ENCODE measurements at places on chromosomes 1 and 21. TPM values are rescaled to one million over a fixed set of nuclear protein-coding genes. Genes with fewer than 3 reads are reported as not detected.

Gene CFAP74
- not detected for total RNA-seq

Gene A3GALT2
- 0.47 TPM for total RNA-seq

Gene GPR52
- total RNA-seq, result 2.5 TPM

Gene CLEC20A
- total RNA-seq, result not detected

Gene CCDC181
- not detected for total RNA-seq

Gene AMPD1
- total RNA-seq, result not detected

Gene BRINP3
- total RNA-seq, result not detected

Gene DISP3
- total RNA-seq, result 0.04 TPM

Gene ROR1
- not detected for total RNA-seq

Gene SYPL2
- total RNA-seq, result not detected

Gene TTC22
- total RNA-seq, result not detected

GRCh38 chr1:234533975-234534876 is 55.2 kb upstream of the TARBP1 start:
- no peaks in the 10 kb centered on the region for H3K4me1 ChIP-seq
- no peak overlapping the region for H3K27ac ChIP-seq
- H3K27me3 ChIP-seq, result no peaks in the 10 kb centered on the region
- DNase-seq, result no peak
- H3K36me3 ChIP-seq, result no peaks in the 10 kb centered on the region

GRCh38 chr1:10889650-10890353 is 93.4 kb upstream of the CASZ1 start:
- H3K4me1 ChIP-seq, result no peaks in the 10 kb centered on the region
- H3K4me3 ChIP-seq, result no peak overlapping the region
- H3K27ac ChIP-seq, result no peak overlapping the region
- no peaks in the 10 kb centered on the region for H3K36me3 ChIP-seq
- no peak for DNase-seq

DNA sequence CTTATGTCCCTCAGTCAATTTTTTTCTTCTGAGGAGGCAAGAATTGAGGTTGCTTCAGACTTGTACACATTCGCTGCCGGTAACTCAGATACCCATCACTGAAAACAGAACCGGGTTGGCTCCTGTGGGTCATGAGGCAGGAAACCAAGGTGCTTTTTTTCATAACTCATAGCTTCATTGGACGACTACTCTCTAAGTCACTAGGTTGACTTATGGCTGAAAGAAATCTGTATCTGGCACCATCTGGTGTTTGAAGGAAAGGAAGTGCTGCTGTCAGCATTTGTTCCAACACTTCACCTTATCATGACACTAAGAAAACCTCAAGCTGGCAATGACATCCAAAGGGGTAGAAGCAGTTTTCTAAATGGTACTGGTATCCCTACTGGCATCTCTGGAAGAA is 82.3 kb downstream of the TBX19 start:
- H3K4me1 ChIP-seq, result no peaks in the 10 kb centered on the region
- no peak overlapping the region for H3K27ac ChIP-seq
- H3K4me3 ChIP-seq, result no peak overlapping the region
- peak; percentile 44 for DNase-seq

GRCh38 chr21:17979763-17980162 is 160.6 kb upstream of the C21orf91 start:
- no peaks in the 10 kb centered on the region for H3K36me3 ChIP-seq
- no peak for DNase-seq
- H3K4me3 ChIP-seq, result no peak overlapping the region
- H3K27ac ChIP-seq, result no peak overlapping the region
- no peaks in the 10 kb centered on the region for H3K27me3 ChIP-seq

GRCh38 chr1:184941735-184942134 is 32.6 kb downstream of the NIBAN1 start:
- no peak overlapping the region for H3K4me3 ChIP-seq
- H3K36me3 ChIP-seq, result no peaks in the 10 kb centered on the region
- no peak for DNase-seq
- H3K4me1 ChIP-seq, result peaks cover 60% of the 10 kb centered on the region

DNA sequence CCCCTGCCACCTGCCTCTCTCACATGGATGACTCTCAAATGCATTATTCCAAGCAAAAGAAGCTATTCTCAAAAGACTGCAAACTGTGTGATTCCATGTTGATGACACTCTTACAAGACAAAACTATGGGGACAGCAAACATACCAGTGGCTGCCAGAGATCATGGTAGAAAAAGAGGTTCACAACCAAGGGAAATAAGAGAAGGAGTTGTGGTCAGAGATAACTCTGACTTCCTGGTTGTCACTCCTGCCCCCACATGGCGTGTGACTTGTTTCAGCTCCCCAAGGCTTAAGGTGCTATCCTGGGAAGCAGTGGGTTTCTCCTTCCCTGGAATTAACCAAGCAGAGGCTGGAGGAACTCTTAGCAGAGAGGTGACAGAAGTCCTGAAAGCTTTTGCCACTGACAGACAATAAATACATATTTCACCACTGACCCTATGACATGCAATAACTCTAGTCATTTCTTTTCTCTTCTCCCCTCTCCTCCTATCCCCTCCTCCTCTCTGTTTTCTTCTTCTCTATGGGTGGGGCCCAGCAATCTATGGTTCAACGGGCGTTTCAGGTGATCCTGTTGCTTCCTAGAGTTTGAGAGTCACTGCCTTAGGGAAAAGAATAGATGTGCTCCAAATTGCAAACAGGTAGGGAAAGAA is 185.1 kb downstream of the FCRL5 start:
- no peaks in the 10 kb centered on the region for H3K4me1 ChIP-seq
- no peak overlapping the region for H3K27ac ChIP-seq
- no peak for DNase-seq
- H3K4me3 ChIP-seq, result no peak overlapping the region

GRCh38 chr1:70164350-70164749 is 41.0 kb downstream of the LRRC40 start:
- H3K27me3 ChIP-seq, result no peaks in the 10 kb centered on the region
- no peak overlapping the region for H3K4me3 ChIP-seq
- H3K4me1 ChIP-seq, result peaks cover 16% of the 10 kb centered on the region
- no peak for DNase-seq

DNA sequence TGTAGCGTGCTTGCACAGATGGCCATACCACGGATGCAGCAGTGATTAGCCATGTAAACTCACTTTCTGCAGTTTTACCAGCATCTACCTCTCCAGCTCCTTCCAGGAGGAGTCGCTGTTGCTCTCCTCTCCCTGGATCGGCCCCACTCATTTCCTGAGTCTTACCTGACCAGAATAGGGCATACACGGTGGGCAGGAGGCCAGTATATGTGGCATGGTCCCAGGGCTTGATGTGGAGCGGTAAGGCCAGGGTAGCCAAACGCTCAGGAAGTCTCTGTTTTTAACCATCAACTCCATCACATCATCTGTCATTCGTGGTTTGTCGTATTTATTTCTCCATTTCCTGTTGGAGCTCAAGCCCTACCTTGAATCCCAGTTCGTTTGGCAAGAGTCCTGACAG is 163.4 kb upstream of the USP24 start:
- H3K4me3 ChIP-seq, result no peak overlapping the region
- no peaks in the 10 kb centered on the region for H3K4me1 ChIP-seq
- H3K36me3 ChIP-seq, result no peaks in the 10 kb centered on the region
- H3K27me3 ChIP-seq, result no peaks in the 10 kb centered on the region
- H3K27ac ChIP-seq, result no peak overlapping the region

DNA sequence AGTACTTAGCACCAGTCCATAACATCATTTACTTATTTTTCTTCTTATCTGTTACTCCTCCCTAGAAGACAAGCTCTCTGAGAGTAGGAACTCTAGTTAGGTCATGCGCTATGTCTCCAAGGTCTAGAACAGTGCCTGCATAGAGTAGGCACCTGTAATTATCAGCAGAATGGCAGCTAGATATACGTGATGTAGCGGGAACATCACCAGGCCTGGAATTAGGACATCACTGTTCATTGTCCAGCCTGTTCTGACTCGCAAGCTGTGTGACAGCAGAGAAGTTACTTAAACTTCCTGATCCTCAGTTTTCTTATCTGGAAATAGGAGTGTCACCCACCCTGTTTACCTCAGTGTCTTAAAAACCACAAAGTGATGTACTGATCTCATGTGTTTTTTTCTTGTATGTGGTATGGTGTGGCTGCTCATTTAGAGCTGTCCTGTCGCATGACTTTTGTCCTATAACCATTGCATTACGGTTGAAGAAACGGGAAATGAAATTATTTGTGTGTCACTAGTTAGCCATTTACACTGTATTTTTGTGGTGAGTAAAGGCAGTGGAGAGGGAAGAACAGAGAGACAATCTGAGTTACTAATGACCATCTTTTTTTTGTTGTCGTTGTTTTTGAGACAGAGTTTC is 37.1 kb upstream of the EXO1 start:
- no peaks in the 10 kb centered on the region for H3K27me3 ChIP-seq
- H3K4me3 ChIP-seq, result no peak overlapping the region
- H3K36me3 ChIP-seq, result no peaks in the 10 kb centered on the region
- H3K4me1 ChIP-seq, result no peaks in the 10 kb centered on the region
- H3K27ac ChIP-seq, result no peak overlapping the region

- H3K4me1 ChIP-seq, result peaks cover 18% of the 10 kb centered on the region
- no peaks in the 10 kb centered on the region for H3K36me3 ChIP-seq
- H3K27ac ChIP-seq, result no peak overlapping the region
- DNase-seq, result no peak
- no peaks in the 10 kb centered on the region for H3K27me3 ChIP-seq
Measured at GRCh38 chr21:42389449-42389835, 6.4 kb downstream of the TMPRSS3 start.

GRCh38 chr1:215282557-215282956 is 200.0 kb downstream of the KCNK2 start:
- no peak overlapping the region for H3K4me3 ChIP-seq
- no peaks in the 10 kb centered on the region for H3K36me3 ChIP-seq
- no peak overlapping the region for H3K27ac ChIP-seq
- no peaks in the 10 kb centered on the region for H3K4me1 ChIP-seq
- H3K27me3 ChIP-seq, result no peaks in the 10 kb centered on the region

DNA sequence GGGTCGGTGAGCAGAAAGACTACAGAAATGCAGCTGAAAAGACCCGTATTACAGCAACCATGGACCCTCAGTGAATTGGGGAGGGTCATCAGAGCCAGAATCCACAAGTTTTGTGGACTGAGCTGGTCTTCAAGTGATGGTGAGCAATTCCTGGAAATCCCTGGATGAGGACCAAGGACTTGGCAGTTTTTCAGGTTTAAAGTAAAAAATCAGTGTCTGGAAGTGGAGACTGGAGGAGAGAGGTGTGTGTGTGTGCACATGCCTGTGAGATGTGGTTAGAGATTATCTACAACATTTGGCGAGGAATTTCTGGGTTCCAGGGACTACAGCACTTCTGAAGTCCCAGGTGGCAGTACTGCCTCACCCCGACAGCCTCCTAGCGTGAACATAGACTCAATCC is 56.4 kb downstream of the KIRREL1 start:
- no peak overlapping the region for H3K4me3 ChIP-seq
- H3K36me3 ChIP-seq, result no peaks in the 10 kb centered on the region
- no peaks in the 10 kb centered on the region for H3K27me3 ChIP-seq

- H3K4me3 ChIP-seq, result no peak overlapping the region
- H3K36me3 ChIP-seq, result no peaks in the 10 kb centered on the region
- no peaks in the 10 kb centered on the region for H3K4me1 ChIP-seq
- H3K27me3 ChIP-seq, result no peaks in the 10 kb centered on the region
Measured at GRCh38 chr1:38662126-38662525, 197.4 kb downstream of the RRAGC start.

GRCh38 chr1:2292725-2293450 is 64.8 kb downstream of the SKI start:
- H3K36me3 ChIP-seq, result no peaks in the 10 kb centered on the region
- H3K4me1 ChIP-seq, result peaks cover 18% of the 10 kb centered on the region
- H3K4me3 ChIP-seq, result no peak overlapping the region
- H3K27me3 ChIP-seq, result no peaks in the 10 kb centered on the region
- H3K27ac ChIP-seq, result no peak overlapping the region

DNA sequence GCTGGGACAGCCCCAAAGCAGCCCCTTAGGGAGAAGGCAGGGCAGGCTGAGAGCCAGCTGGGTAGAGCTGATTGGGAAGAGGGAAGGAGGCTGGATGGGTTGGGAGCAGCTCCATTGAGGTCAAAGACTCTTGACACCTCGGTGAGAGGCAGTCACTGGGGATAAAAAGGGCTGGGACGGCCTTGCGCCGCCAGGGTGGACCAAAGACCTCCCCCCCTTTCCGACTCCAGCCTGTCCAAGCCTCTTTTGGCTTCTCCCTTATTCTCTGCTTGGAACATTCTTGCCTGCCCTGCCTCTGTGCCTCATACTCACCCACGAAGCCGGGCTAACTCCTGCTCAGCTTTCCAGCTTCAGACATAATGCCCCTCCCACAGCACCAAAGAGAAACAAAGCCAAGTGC is 51.1 kb downstream of the LRRC38 start:
- no peaks in the 10 kb centered on the region for H3K27me3 ChIP-seq
- H3K4me3 ChIP-seq, result no peak overlapping the region
- no peaks in the 10 kb centered on the region for H3K36me3 ChIP-seq
- DNase-seq, result no peak

GRCh38 chr1:64084451-64084850 is 119.0 kb upstream of the UBE2U start:
- no peak overlapping the region for H3K4me3 ChIP-seq
- DNase-seq, result no peak
- no peaks in the 10 kb centered on the region for H3K27me3 ChIP-seq
- no peaks in the 10 kb centered on the region for H3K36me3 ChIP-seq

- no peak for DNase-seq
- no peak overlapping the region for H3K4me3 ChIP-seq
- H3K27me3 ChIP-seq, result no peaks in the 10 kb centered on the region
- H3K4me1 ChIP-seq, result peaks cover 11% of the 10 kb centered on the region
- H3K27ac ChIP-seq, result no peak overlapping the region
Measured at GRCh38 chr1:182032251-182032650, 29.3 kb downstream of the ZNF648 start.

- DNase-seq, result no peak
- H3K4me1 ChIP-seq, result no peaks in the 10 kb centered on the region
- no peak overlapping the region for H3K27ac ChIP-seq
Measured at GRCh38 chr1:244087021-244087560, 36.0 kb downstream of the ZBTB18 start.

DNA sequence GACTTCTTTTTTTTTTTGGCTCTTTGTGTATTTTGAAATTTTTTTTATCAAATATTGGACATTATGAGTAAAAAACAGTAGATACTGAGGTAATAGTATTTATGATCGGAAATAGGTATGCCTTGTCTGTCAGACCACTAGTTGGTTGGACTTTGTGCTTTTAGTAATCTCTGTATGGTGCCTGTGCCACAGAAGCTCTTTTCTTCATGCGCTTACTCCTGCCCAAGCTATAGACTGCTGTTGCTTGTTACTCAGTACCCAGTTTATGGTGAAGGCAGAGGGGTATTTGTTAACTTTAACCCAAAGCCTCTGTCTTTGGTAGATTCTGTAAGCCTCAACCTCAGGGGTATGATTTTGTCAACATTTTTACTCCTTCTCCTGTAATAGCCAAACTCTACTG is 8.6 kb downstream of the SLC30A7 start:
- peaks cover 75% of the 10 kb centered on the region for H3K36me3 ChIP-seq
- peaks cover 4% of the 10 kb centered on the region for H3K4me1 ChIP-seq
- no peak overlapping the region for H3K4me3 ChIP-seq
- DNase-seq, result no peak
- no peak overlapping the region for H3K27ac ChIP-seq

- no peak overlapping the region for H3K27ac ChIP-seq
- H3K4me1 ChIP-seq, result peaks cover 4% of the 10 kb centered on the region
- H3K4me3 ChIP-seq, result no peak overlapping the region
- H3K27me3 ChIP-seq, result no peaks in the 10 kb centered on the region
- no peaks in the 10 kb centered on the region for H3K36me3 ChIP-seq
Measured at GRCh38 chr1:16183179-16183578, 27.3 kb upstream of the EPHA2 start.
